Caki2 (cell line): ENCODE measurements at places on chromosomes 3 and 15. TPM values are rescaled to one million over a fixed set of nuclear protein-coding genes. Genes with fewer than 3 reads are reported as not detected.

DNA sequence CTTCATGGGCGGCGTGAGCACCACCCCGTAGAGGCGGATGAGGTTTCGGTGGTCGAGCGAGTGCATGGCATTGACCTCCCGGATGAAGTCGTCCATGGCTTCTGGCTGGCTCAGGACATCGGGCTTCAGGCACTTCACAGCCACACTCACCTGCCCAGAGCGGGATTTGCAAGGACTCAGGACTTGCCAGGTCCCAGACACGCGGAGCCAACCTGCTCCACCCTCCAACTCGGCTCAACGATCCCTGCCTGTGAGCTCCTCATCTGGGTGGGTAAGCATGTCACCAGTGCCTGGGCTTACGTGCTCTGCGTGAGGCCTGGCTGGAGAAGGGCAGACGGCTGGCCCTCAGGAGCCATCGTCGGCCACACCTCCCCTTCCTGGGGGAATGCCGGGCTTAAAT is 25.2 kb downstream of the TNK2 start:
- DNase-seq: no peak

DNA sequence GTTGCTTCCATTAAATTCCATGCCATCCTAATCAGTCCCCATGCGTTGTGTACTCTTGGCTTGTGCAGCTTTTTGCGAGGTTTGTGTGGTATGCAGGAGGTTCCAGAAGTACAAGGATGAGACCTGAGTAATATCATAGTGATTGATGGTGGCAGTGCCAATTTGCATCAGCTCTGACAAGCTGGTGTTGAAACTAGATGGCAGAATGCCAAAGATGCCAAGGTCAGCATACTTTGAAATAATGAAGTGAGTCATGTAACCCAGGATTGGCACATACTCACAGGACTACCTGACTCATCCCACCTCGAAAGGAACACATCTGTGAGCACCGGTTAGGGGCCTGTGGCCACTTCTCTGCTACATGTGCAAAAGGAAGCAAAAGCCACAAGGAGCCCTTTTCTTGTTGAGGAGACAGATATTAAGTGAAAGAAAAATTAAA is 14.3 kb downstream of the KAT2B start:
- DNase-seq: peak; percentile 91

GUCA1C gene
- total RNA-seq: not detected in 2 replicates

GNB4 gene
- total RNA-seq: 42.6 and 50.1 TPM in 2 replicates

DNA sequence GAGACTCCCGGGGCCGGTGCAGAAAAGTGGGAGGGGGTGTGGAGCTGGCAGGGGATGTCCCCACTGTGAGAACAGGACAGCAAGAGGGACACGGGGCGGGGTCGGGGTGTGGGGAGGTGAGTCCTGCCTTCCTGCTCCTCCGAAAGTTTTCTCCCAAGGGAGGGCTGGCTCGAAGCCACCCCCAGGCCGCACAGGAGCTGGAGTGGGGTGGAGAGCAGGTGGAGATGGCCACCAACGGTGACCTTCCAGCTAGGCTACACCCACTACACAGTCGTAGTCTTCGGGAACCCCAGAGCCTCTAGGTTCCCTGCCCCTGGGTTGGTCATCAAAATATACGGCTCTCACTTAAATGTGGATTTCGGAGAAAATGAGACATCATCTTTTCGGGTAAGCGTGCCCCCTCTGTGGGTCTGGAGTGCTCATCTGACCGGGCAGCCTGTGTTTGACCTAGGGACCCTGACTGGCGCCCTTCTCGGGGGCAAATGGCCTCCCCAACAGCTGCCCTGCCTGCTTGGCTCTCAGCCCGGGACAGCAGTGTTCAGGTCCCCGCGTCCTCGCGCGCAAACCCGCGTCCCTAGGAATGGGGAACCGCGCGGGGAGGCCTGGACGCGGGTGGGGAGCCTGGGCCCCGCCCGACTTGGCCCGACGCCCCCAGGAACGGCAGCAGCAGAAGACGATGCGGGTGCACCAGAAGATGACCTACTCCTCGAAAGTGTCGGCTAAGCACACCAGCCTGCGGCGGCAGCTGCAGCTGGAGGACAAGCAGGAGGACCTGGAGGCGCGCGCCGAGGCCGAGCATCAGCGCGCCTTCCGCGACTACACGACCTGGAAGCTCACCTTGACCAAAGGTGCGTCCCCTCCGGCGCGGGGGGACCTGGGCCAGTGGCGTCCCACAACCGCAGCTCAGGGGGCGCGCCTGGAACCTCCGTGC is 21.2 kb downstream of the CFAP100 start:
- no peak for DNase-seq

SKOR1 gene
- total RNA-seq: 0.61 TPM in 1 of 2 replicates, not detected in the other

ANKRD63 gene
- not detected in 2 replicates for total RNA-seq

- DNase-seq: no peak
Observed at GRCh38 chr15:64361259-64361658, 5.3 kb upstream of the CSNK1G1 start.

- DNase-seq: peak; percentile 56
Observed at GRCh38 chr15:62977952-62978811, 64.4 kb upstream of the TPM1 start.

GRCh38 chr3:16146015-16146730 is 28.3 kb upstream of the GALNT15 start:
- peak; percentile 31 for DNase-seq

DNA sequence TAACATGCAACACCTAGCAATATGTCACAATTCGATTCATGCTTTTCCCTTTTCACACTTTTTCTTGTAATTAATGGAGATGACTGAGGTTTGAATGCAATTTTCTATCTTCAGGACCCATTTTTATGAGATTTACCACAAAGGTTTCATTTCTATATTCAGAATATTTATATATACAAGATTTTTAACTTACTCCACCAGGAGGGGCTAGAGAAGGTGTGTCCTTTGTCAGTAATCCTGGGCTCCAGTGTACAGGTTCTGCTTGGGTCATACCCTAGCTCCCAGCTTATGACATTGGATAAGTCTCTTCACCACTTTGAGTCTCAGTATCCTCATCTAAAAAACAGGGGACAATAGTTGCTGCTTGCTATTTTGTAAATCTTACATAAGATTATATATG is 95.7 kb upstream of the SLC24A5 start:
- no peak for DNase-seq

ASB14 gene
- total RNA-seq: not detected in 2 replicates

GRCh38 chr3:159929171-159930141 is 59.2 kb upstream of the IL12A start:
- DNase-seq: peak; percentile 91

GRCh38 chr3:118987477-118987876 is 47.2 kb downstream of the IGSF11 start:
- DNase-seq: no peak

NR1I2 gene
- total RNA-seq: not detected in 2 replicates
